Lung microvascular endothelial cell (primary cell): ENCODE measurements at places on chromosomes 4 and X. TPM values are rescaled to one million over a fixed set of nuclear protein-coding genes. Genes with fewer than 3 reads are reported as not detected.

EPGN gene
- under 0.01 TPM in 1 of 2 replicates, not detected in the other for total RNA-seq

MAML3 gene
- 4.0 and 4.8 TPM in 2 replicates for total RNA-seq

SH3TC1 gene
- total RNA-seq = 96.8 and 147 TPM in 2 replicates

RIPPLY1 gene
- total RNA-seq = not detected in 2 replicates

TCP11X2 gene
- total RNA-seq = not detected in 2 replicates

MID2 gene
- total RNA-seq = 38.6 and 108 TPM in 2 replicates

- DNase-seq = peak; percentile 55
These were observed 34.0 kb upstream of the GRPEL1 start for GRCh38 chr4:7101692-7102515.

- no peak for DNase-seq
These were observed 42.1 kb downstream of the RHOH start for GRCh38 chr4:40238700-40239548.

GRCh38 chr4:108118505-108118904, 50.2 kb downstream of the LEF1 start:
- DNase-seq = no peak

DNA sequence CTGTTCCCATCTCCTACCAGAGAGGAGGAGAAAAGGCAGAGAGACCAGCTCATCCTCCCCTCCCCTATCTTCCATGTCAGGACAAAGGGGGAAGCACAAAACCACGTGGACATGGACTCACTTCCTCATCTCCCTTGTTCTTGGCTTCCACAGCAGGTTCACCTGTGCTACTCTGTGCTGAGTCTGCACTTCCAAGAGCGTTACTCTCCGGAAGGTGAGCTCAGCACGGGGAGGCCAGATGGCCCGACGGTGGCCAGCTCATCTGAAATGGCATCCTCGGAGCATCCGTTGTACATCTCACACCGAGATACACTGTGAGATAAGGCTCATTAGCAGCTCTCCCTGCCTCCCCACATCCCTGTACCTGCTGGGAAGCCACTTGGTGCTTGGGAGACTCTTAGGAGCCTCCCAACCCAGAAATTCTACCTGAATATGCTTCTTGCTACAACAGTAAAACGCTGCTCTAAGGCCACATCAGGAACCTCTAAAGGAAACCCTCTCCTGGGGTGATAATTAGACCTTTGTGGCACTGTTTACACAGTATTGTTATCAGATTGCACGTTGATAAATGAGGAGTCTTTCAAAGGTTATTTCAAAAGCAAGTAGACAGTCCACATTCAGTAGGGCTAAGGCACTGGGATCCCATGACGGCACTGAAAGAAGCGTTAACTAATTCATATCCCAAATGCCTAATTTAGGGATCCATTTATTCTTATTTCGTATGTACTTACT, 19.4 kb downstream of the LGI2 start:
- DNase-seq = no peak

GRCh38 chr4:57363346-57363745, 253.2 kb upstream of the IGFBP7 start:
- DNase-seq = no peak
